ENCODE measurements at places on chromosomes 6 and 20.

DNA sequence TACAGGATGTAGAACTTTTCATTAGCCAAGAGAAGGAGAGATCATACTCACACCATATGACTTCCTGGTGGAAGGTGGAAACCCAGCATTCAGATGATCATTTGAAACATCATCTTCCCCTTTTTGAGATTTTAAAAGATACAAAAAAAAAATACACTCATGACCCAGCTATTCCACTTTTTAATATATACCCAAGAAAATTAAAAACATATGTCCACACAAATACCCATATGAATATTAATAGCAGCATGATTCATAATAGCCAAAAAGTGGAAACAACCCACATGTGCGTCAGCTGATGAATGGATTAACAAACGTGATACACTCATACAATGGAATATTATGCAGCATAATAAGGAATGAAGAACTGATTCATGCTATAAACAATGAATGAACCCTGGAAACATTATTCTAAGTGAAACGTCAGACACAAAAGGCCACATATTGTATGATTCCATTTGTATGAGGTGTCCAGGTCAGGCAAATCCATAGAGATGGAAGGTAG, 130.0 kb upstream of the SGK1 start:
- DNase-seq: no peak

GRCh38 chr6:131103296-131103695, 32.0 kb upstream of the AKAP7 start:
- DNase-seq: no peak

- DNase-seq: no peak
Observed at GRCh38 chr6:95601133-95601532, 23.8 kb downstream of the MANEA start.

GRCh38 chr6:2110504-2110903, 134.9 kb downstream of the GMDS start:
- DNase-seq: no peak

DNA sequence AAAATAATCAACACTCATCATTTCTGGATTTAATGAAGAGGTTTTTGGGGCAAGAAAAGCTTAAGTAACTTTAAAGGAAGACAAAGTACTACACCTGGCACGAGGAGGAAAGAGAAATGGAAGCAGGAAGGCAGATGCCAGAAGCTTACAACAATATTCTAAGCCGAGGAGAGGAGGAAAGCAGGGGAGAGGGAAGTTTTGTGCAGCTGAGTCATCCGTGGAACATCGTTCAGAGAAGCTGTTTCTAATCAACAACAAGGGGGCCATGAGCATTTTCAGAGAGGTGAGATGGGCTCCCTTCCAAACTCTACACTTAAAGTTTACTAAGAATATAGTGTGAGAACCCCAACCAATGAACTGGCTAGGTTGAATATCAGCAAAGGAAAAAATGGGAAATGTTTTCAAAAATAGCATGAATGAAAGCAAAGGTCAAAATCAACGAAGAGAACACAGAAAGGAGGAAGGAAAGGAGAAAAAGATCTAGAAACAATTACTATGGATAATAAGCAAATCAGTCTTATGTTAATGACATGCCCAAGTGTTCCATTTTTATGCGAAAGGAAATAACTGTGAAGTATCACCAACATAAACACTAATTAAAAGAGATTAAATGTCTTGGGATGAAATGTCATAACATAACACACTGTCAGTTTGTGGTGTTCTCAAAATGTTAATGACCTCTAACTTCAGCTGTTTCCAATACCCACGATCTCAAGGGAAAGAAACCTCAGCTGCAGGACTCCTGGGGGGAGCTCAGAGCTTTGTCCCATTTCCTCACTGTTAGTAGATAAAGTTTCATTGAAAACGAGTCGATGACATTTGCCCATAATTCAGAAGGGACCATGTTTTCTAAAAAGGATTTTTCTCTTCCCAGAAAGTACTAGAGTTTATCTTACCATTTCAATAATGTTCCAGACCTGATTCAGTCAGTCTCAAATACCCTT, 203.4 kb upstream of the STXBP5 start:
- DNase-seq: no peak

DNA sequence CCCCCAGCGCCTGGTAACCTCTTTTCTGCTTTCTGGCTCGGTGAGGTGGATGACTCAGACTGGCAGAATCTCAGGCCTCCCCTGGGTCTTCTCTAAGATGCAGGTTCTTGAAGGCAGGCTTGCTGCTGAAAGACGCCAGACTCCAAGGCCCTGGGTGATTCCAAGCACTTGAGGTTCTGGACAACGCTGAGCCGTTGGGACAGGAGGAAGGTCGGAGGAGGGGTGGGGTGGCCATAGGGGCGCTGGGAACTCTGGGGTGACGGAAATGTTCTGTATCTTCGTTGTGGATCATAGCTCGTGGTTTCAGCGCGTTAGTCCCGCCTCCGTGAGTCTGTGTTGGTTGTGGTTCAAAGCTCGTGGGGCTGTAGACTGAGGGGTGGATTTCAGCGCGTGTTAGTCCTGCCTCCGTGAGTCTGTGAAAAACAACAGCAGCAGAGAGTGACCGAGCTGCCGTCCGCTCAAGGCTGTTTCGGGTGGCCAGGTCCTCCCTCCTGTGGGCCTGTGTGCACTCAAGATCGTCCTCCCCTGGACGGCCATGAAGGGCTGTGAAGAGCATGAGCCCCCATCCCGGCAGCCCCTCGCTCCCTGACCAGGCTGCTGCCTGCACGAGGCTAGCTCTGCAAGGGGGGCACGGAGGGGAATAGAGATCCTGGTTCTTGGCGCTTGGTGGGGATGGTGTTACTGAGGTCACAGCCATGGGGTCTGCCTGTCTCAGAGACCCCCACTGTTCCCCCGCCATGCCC, 7.7 kb downstream of the NTSR1 start:
- DNase-seq: no peak

DNA sequence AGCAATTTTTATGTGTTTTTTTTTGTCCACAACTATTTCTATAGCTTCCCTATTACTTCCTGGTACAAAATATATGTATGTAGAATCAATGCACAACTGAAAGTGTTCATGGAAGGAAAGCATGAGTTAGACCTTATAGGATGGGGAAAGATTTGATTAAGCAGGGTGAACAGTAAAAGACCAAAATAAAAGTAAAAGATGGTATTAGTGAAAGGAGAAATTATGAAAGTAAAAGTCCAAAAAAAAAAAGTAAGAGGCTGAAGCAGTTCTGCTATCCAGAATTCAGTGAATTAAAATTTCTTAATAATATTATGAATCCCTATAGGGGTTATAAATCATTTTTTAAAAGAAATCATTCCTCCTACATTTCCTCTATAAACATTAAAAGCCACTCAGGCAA, 114.3 kb downstream of the EPHA7 start:
- DNase-seq: no peak

- DNase-seq: no peak
Observed at GRCh38 chr6:69164564-69165229, 529.6 kb downstream of the ADGRB3 start.

- no peak for DNase-seq
Observed at GRCh38 chr6:88899569-88900316, 63.7 kb downstream of the RNGTT start.

GRCh38 chr6:52176550-52176949, 9.6 kb upstream of the IL17A start:
- no peak for DNase-seq

DNA sequence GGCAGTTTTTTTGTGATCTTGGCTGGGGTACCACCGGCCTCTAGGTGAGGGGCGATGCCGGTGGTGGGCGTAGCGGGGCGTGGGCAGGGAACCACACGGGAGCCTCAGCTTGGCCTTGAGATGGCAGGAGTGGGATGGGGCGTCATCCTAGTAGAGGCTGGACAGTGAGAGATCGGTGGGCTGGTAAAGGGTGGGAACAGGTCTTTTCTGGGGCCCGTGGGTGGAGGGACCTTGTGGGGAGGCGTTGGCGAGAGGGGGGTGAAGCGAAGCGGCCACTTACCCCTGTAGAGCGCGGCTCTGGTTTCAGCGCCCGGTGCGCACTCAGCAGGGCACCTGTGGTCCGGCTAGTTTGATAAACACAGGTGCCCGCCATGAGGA, 12.0 kb downstream of the ITPR3 start:
- no peak for DNase-seq

GRCh38 chr20:63431944-63432343, 40.5 kb downstream of the KCNQ2 start:
- no peak for DNase-seq

GRCh38 chr20:18094191-18094590, 36.5 kb upstream of the OVOL2 start:
- DNase-seq: no peak

GRCh38 chr20:17568972-17569521, 828 bp upstream of the DSTN start:
- peak; percentile 36 for DNase-seq

GRCh38 chr20:62357187-62357667, 9.9 kb downstream of the LAMA5 start:
- DNase-seq: peak; percentile 92

GRCh38 chr20:52799130-52799529, 173.0 kb upstream of the TSHZ2 start:
- no peak for DNase-seq

- DNase-seq: no peak
Observed at GRCh38 chr6:105890521-105891244, 195.5 kb upstream of the PRDM1 start.

DNA sequence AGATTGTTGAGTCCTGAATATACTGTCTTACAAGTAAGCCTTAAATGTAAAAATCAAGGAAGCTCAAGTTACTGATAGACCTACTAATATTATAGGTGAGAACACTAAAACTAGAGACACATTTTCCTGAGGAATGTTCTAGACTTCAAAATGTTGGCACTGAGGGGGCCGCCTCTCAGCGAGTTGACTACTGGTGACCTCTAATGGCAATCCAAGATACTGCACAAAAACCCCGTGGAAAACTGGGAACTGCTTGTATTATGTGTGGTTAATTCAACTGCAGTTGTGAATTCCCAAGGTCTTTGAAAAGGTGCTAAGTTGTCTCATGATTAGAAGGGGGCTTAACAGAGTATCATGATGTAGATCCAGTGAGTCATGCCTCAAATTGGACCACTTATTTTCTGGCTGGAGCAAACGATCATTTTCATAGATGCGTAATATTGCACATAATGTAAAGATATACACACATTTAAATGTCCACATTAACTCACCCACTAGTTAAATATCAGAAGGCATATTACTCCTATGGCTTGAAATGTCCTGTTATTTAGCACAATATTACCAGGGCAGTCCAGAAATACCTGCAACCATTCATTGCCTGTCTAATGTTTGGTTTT, 336.2 kb downstream of the FOXA2 start:
- peak; percentile 2 for DNase-seq

DNA sequence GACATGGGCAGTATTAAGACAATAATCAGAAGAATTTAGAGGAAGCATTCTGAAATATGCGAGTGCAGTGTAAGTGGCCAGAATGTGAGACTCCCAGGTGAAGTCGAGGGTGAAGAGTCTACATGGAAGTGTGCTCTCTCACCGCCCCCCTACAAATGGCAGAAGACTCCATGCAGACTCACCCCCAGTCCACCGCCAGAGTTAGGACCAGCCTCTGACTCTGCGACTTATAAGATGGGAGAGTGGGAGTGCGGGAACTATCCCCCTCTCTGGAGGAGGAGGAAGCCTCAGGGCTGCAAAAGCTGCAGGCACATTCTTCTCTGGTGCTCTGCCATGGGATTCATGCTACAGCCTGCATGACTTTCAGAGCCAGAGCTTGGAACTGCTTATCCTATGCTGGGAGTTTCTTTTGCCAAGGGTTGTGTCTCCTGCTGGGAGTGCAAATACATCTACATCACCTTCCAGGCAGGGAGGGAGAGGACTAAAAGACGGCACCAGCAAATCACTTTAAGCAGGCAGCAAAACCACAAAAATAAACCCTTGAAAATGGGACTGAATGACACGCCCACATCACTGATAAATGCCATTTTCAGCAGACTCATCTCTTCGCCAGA, 206.7 kb upstream of the SULF2 start:
- no peak for DNase-seq

DNA sequence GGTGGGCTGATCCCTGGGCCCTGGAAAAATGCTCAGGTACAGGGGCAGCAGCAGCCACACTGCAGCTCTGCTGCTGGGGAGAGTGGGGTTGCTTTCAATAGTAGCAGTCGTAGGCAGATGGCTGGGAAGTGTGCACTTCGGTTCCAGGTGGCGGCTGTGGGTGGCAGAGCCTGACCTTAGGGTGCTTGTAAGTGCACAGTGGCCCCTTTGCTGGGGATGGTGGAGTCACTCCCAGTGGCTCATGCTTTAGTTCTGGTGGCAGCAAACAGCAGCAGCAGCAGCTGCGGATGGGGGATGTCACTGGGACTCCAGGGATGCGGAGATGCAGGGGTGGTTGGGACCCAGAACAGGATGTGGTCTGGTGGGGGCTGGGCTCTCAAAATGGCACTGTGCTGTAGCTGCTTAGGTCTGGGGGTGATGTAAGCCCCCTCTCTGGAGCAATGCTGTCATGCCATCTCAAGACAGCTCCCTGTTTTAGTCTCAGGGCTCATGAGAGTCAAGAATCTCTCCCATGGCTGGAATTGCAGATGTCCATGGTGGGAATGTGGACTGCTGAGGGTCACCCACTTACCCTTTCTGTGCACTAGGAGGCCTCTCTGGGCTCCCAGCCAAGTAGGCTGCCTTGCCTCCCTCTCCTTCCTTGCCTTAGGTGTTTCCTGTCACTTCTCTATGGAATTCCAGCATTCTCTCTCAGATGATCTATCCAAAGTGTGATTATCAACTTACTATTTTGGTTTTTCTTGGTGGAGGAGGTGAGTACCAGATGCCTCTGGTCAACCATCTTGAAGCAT, 146.7 kb upstream of the SLC22A23 start:
- DNase-seq: no peak

GRCh38 chr20:4812641-4813075, 90.9 kb downstream of the PRND start:
- no peak for DNase-seq

DNA sequence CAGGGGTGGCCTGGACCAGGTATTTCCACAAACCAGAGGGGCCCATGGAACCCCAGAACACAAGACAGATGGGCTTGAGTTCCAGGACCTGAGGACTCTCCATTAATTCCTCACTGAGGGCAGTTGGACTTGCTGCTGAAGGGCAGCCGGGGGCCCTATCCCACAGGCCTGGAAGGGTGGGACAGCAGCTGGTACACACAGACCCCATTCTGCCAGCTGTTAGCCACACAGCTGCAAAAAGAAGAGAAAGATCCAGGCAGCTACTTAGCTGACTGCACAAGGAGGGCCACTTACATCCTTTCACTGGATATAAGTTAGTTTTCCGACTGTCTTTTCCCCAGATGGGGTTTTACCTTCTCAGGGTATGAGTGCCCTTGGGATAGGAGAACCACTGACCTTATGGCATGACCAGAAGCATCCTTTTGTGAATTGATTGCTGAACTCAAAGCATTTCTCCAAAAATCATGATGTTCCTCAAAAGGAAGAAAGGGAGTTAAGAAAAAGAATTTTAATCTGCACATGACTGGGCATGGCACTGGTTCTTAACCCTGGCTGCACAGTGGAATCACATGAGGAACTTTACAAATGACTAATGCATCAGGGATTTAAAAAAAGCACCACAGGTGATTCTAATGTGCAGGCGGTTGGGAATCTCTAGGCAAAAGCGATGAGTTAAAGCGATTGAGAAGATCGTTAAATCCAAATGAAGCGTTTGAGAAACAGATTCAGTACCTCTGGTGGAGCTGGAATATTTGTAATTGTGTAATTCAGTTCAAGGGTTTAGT, 199.4 kb downstream of the TFAP2A start:
- DNase-seq: no peak

- DNase-seq: no peak
Observed at GRCh38 chr20:58997141-58997770, 9.8 kb downstream of the CTSZ start.
